ENCODE measurements at places on chromosomes 2 and 18.

GRCh38 chr2:239381709-239382134 is 19.1 kb downstream of the HDAC4 start:
- no peak for DNase-seq

- no peak for DNase-seq
Measured at GRCh38 chr2:192327576-192327975, 132.8 kb upstream of the TMEFF2 start.

DNA sequence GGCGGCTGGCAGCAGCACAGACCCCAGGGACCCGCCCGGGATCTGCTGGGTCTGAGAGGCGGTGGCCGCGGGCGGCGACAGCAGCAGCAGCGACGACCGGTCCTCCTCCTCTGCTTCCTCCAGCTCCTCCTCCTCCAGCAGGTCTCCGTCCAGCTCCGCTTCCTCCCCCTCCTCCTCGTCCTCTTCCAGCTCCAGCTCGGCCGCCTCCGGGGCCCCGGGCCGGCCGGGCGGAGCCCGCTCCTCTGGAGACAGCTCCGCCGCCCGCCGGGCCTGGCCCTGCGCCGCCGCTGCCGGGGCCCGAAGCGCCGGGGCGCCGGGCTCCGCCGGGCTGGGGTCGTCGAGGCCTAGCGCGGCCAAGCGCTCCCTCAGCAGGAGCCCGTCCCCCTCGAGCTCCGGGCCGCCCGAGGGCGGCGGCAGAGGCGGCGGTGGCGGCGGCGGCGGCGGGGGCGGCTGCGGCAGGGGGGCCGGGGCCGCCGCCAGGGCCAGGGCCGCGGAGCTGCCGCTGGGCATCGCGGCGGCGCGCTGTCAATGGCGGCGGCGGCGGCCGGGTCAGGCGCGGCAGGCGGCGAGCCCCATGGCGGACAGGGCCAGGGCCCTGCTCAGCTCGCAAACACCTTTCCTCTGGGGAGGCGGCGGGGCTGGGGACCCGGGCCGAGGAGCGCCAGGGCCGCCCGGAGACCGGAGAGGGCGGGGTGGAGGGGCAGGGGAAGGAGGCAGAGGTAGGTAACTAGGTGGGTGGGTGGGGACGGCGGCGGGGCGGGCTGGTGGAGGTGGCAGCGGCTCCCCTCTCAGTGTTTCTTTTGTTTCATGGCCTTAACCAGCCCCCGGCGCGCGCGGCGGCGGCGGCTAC is 445 bp downstream of the MEX3C start:
- no peak for DNase-seq

- DNase-seq = no peak
Measured at GRCh38 chr2:65227020-65227455, 593 bp upstream of the ACTR2 start.

GRCh38 chr2:120177001-120177621 is 46.1 kb downstream of the TMEM185B start:
- DNase-seq = no peak

DNA sequence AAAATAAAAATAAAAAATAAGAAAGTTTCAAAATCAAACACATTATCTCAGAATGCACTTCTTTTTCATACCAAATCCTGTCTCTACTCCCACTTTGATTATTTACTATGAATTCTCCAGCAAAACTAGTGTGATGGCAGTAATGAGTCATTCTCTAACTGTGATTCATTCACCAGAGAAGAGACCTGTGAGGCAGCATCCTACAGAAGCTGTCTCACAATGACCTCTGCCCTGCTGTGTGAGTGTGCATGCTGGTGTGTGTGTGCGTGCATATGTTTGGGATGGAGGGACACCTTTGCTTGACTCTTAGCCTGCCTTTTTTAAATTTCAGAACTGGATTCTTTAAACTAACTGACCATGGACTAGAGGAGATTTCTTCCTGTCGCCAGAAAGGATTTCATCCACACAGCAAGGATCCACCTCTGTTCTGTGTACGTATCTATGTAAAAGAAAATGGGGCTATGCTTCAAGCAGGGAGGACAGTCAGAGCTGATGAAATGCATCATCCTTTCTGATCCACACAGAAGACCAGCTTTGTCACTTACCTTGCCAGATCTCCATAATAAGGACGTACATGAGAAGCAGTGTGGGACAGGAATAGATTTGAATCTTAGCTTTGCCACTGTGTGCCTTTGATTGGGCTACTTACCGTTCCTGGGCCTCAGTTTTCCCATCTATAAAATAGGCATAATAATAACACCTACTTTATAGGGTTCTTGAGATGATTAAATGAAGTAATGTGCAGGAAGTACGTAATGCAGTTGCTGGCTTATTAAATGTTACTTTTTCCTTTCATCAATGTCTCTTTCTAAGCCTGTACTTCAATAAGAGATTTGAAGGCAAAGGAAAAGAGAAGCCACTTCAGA is 31.2 kb downstream of the STAMBP start:
- no peak for DNase-seq

GRCh38 chr2:9814129-9814868 is 29.0 kb upstream of the TAF1B start:
- DNase-seq = no peak

DNA sequence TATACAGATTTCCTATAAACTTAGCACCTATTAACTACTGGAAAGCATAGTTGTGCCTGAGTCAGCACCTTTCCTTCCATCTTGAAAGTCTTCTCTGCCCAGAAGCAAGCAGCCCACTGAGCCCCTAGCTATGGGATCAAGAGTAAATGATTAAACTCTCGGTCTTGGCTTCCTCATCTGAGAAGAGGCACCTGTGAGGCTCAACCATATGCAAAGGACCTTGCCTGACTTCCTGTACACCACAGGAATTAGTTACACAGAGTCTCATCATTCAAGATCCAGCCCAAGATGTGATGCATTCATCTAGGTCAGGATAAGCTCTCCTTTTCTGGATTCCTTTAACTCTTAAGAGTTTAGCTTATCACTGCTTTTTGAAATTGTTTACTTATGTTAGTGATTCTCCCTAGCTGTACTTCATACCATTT is 96.0 kb downstream of the CDH2 start:
- no peak for DNase-seq

DNA sequence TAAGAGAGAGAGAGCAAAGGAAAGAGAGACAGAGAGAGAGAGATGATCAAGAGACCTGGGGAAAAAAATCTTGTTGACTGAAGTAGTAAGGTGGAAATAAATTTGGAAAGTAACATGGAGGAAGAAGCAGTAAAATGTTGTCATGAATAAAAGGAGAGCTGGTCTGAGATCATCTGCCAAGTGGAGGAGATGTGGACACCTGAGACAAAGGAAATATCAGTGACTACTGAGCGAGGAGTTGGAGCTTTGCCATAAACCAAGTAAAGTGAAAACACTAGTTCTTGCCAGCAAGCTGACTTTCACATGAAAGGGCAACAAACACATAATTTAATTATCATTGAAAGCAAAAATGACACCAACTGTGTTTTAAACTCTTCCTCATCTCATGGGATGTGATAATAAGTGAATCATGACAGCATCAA is 49.0 kb upstream of the DSG1 start:
- DNase-seq = no peak

DNA sequence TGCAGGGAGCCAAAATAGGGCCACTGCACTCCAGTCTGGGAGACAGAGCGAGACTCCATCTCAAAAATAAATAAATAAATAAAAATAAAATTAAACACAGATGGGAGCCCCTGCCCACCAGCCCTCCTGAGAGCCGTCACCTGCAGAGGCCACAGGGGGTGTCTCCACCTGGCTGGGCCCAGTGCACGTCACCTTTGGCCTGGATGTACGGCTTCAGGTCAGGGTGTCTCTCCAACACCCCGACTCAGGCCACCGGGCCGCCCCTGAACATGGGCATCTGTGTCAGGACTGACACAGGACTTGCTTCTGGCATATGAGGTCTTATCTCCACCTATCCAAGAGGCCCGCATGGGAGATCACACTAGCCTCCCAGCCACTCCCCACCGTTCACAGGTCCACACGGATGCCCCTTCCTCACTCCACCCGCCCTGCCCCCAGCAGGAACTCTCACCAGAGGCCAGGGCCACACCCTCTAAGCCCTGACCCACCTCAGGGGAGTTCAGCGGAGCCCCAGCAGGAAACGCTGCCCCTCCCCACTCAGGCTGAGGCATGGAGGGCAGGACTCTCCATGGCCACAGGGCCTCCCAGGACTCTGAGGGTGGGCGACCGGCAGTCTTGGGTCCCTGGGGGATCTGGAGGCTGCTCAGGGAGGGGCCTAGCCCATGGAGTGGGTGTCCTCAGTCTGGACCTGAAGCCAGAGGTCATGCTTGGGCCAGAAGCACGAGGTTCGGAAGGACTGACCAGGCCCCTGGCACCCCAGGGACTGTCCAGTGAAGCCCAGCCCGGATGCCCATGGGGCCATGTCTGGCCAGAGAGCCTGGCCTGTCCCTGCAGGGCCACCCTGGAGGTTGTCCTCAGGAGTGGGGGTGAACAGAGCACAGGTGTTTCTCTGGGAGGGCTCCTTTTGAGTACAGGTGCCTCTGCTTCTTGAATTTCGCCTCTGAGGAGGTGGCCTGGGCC is 1.6 kb upstream of the CROCC2 start:
- DNase-seq = no peak

GRCh38 chr2:190404487-190404886 is 3.7 kb upstream of the MFSD6 start:
- no peak for DNase-seq

DNA sequence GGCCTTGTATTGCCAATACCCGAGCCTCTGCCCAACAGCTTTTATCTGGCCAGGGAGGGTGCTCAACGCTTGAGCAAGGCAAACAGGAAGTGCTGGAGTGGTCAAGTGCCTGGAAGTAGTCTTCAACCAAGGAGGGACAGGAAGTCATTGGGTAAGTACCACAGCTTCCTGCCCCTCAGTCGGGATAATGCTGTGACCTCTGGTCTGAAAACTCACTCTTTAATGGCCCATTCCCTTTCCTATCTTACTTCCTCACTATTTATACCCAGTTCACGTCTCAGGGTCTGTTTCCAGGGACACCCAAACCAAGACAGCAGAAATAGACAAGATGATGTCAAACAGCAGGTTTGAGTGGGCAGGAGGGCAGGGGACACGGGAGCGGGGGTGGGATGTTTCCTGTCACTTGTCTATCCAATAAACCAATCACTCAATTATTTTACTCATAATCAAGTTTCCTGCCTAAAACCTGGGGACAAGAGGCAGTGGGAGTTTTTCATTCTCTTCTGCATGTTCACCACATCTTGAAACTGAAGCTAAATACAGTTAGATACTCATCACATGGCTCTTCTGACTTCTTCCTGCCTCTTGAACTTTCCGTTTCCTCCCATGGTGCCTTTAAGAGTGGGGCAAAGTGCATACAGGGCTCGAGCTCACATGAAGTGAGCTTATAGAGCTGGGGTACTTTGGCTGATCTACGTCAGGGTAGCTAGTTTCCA is 68.9 kb upstream of the CAB39 start:
- no peak for DNase-seq

DNA sequence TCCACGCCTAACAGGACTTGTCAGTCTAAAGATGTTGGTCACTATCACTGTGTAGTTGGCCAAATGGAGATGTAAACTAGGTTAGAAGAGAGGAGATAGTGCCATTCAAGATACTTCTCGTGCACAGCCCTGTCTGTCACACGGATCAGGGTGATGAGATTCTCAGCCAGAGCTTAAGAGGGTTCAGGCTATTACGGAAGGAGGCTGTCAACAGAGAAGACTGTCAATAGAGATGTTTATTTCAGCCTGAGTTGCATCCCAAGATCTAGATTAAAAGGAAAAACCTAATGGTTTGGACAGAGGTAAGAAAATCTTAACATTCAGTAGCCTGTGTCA is 83.4 kb downstream of the AAK1 start:
- DNase-seq = no peak

GRCh38 chr18:51007790-51008139 is 22.2 kb upstream of the SMAD4 start:
- DNase-seq = no peak

GRCh38 chr18:49707599-49707998 is 105.7 kb downstream of the ACAA2 start:
- no peak for DNase-seq

DNA sequence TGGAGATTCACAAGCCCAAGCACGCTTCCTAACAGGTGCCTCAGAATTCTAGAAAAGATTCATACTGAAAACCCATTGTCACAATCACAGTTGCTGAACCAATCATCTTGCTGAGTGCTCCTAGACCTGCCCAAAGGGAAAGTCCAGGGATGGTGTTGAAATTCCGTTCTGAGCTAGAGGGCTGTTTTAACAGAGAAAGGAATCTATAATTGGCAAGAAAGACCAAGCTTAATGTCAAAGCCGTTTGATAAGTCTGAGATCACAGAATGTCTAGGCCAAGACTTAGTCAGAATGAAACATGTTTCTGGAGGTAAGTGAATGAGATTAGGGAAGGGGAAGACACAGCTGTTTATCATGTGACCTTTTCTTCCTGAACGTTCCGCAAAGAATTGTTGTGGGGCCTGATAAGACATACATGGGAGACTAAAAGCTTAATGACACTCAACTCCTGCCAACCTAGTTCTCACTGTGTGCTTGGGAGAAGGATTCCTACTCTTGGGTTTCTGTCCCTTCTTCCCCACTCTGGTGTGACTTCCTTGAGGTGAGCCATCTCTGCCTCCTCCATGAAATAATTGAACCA is 27.5 kb downstream of the PMAIP1 start:
- no peak for DNase-seq

DNA sequence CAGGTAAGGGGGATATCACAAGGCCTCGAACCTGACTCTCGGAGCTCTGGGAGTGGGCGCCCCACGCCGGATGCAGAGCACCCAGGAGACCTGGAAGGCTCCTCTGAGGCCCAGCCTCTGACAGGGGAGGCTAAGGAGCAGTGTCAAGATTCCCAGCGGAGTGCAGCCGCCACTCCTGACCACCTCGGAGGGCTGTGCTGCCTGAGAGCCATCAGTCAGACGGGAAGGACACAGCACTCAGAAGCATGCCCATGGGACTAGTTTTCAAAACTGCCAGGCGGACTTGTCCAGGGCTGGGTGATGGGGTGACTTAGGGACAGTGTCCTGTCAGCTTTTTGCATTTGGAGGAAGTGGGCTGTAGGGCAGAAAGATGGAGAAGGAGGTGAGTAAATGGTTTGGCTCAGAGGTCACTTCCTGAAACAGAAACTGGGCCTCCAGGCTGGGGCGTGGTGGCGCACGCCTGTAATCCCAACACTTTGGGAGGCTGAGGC is 34.6 kb upstream of the B3GNT7 start:
- no peak for DNase-seq

GRCh38 chr18:59893971-59894370 is 5.8 kb upstream of the PMAIP1 start:
- no peak for DNase-seq

- no peak for DNase-seq
Measured at GRCh38 chr2:47072728-47073191, 82.3 kb downstream of the STPG4 start.

DNA sequence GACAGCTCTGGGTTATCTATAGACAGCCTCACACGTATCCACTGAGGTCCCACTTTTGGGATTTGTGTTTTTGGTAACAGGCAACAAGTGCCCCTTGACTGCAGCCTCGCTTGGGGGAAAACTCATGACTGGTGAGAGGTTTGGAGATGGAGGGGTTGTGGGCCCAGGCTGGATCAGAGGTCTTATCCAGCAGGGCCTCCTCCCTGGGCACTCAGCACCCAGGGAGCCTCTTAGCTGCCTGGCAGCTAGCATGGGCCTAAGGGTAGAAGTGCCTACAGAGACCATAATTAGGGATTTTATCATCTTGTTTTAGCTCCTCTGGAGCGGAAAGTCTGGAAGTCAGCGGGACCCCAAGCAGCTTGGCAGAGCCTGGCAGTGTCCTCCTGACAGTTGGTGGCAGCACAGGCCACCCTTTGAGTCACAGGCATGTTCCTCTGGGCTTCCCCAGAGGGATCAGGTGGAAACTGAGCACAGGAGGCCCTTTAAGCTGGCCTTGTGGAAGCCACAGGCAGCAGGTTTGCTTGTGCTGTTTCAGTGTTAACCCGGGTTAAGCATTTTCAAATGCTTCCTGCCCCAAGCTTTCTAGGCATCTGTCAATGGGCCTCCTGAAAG is 143.1 kb downstream of the KCTD1 start:
- no peak for DNase-seq

All from NCI-H1417 treated with DMSO at 0.1 percent for 48 hours (cell line).